ENCODE measurements at places on chromosomes 6 and 20.

- DNase-seq, result no peak
These were observed 80.7 kb upstream of the PTPRK start for GRCh38 chr6:128601060-128601459.

- DNase-seq, result no peak
These were observed 69.7 kb downstream of the ANKS1A start for GRCh38 chr6:34958734-34959133.

GRCh38 chr6:40948570-40948969 lies 90.5 kb downstream of the UNC5CL start:
- DNase-seq, result no peak

DNA sequence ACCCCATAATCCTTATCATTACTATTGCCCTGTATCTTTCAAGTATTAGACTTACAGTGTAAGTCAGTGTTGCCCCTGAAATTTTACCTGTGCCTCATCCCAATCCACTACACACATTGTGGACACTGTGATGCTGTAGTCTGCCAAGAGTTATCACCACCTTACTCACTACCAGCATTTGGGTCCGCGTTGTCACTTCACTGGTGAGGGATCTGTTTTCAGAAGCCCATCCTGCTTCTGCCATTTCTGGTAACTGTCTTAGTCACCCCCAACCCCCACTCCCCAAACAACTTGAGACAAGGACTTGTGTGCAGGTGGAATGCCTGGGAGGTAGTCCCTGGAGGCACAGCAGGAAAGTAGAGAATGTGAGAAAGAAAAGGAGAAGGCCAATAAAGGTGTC lies 6.0 kb upstream of the RAB44 start:
- DNase-seq, result no peak

DNA sequence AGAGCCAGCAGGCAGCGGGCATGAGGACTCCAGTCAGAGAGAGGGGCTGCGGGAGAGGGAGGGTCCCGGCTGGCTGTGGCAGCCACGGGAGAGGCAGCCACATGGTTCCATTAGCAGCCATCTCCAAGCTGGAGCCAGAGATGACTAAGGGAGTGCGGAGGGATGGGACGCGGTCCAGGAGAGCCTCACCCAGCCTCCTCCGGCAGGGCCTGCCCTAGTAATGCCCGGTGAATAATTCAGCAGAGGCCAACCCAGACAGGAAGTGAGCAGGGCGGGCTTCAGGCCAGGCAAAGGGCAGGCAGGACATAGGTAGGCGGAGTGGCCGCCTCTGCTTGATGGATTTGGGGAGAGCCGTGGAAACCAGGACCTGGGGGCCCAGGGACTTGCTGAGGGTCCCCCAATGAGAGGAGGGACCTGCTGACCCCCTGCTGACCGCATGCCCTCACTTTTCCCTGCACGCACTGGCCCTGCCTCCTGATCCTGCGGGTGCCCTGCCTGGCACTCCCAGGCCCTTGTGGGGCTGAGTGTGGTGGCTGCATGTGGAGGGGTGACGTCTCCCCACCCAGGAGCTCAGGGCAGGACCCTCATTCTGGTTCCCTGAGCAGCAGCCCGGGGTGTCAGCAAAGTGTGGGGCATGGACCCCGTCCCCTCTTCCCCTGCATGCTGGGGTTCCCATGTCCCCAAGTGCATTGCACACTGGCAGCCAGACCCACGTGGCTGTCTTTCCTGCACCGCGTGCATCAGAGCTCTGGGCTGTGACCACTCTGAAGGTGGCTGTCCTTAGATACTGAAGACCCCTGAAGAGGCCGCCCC lies 51.8 kb upstream of the SLCO4A1 start:
- DNase-seq, result no peak

Measured in right hindlimb (tissue), 1 donor.